NCI-H2107 (cell line): ENCODE measurements at places on chromosomes 1 and 21.

- DNase-seq, result no peak
Observed at GRCh38 chr1:226938903-226939437, 1.1 kb upstream of the COQ8A start.

- no peak for DNase-seq
Observed at GRCh38 chr1:98030483-98030882, 109.6 kb upstream of the DPYD start.

DNA sequence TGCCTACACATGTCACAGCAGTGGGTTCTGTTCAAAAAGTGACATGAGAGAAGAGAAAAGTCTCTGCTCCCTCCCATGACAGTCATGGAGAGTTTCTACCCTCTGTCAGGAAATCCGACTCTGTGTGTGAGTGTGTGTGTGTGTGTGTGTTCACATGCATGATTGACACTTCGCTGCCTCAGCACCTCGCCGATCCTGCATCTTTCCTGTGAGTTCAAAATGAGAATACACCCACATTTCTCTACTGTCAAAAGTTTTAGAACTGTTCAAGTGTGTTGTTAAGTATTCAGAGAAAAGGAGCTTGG, 46.2 kb upstream of the COX20 start:
- no peak for DNase-seq

GRCh38 chr1:245608271-245608670, 453.5 kb downstream of the KIF26B start:
- DNase-seq, result no peak

DNA sequence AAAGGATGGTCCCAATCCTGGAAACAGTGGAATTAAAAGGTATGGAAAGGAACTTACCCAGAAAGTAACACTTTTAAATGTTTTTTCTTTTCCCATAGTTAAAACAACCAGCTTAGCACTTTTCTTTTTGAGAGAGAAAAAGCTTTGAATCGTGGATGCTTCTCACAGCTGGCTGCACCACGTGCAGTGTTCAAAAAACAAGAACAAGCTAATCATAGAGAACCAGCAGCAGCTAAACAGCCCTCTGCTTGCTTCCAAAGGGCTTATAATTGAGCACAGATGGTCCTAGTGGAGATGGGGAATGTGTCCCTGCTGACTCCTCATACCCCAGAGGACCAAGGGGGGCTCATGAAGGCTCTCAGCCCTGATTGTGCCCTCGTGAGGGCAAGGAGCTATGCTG, 26.4 kb downstream of the UTP25 start:
- no peak for DNase-seq

DNA sequence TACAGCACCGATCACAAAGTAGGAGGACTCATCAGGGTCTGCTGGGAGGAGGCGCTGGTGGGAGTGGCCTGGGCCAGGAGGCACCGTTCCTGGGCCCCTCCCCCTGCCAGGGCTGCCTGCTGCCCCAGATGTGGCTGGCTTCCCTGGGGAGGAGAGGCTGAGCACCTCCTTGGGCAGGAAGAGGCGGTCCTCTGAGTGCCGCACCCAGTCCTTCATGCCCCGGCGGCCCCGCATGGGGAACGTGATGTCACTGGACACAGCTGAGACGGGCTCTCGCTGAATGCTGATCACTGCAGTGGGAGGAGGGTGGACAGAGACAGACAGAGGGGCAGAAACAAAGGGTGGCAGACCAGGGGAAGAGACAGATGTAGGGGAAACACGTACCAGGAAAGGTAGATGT, 24.8 kb downstream of the ADGRB2 start:
- no peak for DNase-seq

- no peak for DNase-seq
Observed at GRCh38 chr1:36853638-36854037, 180.7 kb downstream of the GRIK3 start.

- no peak for DNase-seq
Observed at GRCh38 chr1:6130036-6130435, 50.1 kb downstream of the CHD5 start.

DNA sequence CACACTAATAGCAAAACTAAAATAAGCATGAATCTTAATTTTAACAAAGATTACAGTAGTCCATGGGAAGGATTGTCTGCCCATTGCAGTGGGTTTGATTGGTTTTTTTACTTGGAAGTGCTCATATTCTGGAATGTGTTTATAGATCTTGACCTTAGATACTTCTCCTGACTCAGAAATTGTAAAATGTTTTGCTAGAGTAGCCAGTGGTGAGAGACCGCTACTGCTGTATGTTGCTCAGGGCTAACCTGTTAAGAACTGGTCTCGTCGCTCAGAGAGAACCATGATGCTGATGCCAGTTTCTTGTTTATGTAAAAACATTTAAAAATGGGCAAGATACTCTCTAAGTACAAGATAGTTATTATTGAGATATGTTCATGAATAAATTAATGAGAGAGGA, 99.9 kb downstream of the ROR1 start:
- no peak for DNase-seq

DNA sequence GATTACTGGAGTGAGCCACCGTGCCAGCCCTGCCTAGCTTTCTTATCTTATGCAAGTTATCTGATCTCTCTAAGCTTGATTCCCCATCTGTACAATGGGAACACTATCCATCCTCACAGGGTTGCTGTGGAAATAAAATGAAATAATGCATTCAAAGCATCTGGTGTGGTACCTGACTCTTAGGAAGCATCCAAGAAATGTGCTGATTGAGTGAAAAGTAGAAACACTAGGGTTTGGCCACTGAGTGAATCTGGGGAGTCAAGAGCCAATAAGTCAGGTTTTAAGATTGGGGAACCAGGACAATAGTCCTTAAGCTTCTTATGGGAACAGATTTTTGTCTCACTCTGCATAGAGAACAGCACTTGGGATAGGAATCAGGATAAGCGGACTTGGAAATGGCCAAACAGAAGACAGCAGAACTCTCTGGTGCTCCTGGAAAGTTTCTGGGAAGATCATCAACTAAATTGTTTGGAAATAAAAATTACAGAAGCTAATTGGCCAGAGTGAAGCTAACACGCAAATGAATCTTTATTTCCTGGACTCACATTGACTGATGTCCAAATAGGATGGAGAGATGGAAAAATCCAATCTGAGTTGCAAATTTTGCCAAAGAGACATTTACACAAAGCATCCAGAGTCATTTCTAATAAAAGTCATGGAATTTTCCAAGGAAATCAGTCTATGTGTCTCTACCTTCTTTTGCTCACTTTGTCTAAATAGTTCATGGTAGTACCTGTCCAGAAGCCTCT, 3.3 kb downstream of the PAFAH2 start:
- no peak for DNase-seq

GRCh38 chr1:235907187-235907896, 40.6 kb upstream of the LYST start:
- DNase-seq, result no peak

DNA sequence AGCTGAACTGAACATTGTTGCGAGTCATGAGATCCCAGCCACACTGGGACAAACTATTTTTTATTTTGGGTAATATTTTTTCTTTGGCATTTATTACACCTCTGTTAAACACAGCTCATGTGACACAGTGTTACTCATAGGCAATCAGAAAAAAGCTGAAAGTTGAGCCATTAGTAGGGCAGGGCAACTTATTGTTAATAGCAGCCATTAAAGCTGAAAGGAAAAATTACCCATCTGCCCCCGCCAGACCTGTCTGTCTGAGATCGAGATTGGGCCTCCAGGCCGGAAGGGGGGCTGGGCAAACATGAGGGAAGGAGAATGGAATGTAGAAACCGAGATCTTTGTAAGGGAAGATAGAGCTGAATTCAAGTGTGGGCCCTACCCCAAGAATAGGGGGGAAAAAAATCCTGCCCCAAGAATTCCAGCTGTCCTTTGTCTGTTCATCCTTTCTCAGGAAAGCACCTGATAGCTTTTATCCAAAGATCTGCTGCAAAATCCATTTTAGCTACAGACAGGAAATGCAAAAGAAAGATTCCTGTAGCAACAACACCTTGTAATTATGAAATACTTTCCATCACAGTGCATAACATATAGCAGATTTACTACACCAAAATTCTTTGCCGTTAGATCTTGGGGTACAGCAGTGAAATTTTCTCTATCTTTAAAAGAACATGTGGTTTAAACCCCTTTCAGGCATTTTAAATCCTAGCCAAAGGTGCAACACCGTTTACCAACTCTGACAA, 212.8 kb downstream of the PBX1 start:
- peak; percentile 55 for DNase-seq

- no peak for DNase-seq
Observed at GRCh38 chr1:29462096-29462495, 225.8 kb downstream of the PTPRU start.

GRCh38 chr1:119147661-119148090, 7.2 kb upstream of the WARS2 start:
- DNase-seq, result no peak

GRCh38 chr1:154695985-154696384, 88.0 kb upstream of the ADAR start:
- no peak for DNase-seq

GRCh38 chr1:73842436-73842835, 355.5 kb downstream of the LRRIQ3 start:
- no peak for DNase-seq

DNA sequence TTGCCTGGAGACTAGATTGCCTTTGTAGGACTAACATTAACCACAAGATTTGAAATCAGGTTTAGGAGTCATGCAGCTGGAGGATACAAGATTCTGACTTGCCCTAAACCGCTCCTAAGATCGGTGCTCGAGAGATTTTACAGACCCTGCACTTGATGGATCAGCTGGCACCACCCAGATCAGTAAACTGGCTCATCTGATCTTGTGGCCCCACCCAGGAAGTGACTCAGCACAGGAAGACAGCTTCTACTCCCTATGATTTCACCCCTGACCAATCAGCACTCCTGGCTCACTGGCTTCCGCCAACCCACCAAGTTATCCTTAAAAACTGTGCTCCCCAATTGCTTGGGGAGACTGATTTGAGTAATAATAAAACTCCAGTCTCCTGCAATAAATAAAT, 876 bp upstream of the CATSPERE start:
- DNase-seq, result no peak

- DNase-seq, result no peak
Observed at GRCh38 chr21:29208682-29209059, 78.2 kb downstream of the MAP3K7CL start.

GRCh38 chr1:237258871-237259270, 216.9 kb downstream of the RYR2 start:
- no peak for DNase-seq

DNA sequence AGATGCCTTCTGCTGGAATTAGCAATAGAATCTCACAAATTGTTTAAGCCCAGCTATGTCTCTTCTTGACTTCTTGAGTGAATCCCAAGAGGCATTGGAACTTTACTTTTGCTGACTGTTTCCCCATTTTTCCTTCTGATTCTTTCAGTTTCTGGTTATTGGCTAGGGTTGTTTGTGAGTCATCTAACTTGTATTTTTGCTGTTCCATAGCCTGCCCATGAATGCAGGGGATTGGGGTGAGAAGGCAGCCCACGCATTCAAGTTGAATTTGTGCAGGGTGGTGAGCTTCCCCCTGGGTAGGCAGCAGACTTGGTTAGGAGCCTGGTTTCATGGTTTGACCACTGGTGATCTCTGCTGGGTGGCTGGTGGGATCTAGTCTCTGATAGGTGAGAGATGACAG, 10.4 kb upstream of the KLF17 start:
- no peak for DNase-seq

DNA sequence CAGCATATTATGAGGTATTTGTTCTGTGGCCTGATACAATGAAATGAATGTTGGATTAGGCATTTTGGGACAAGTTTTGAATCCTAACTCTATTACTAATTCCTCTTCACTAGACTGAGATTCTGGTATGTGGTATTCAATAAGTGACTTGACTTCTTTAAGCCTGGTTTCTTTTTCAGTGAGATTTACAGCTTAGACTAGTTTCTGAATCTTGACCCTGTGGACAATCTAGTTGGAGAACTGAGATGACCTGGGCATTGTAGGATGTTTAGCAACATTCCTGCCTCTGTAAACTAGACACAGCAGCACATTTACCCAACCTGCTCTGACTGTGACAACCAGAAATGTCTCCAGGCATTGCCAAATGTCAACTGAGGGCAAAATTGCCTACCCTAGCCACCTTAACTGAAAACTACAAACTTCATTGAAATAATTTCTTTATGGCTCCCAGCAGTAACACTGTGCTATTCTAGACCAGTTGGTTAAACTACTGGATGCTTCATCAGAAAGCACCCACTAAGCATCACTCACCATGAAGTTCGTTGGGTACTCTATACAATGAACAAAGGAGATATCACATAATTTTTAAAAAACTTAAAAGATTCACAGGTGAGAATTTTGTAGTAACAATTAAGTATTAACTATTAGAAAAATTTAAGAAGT, 16.8 kb downstream of the PTPRC start:
- DNase-seq, result no peak

- DNase-seq, result no peak
Observed at GRCh38 chr1:63871463-63871862, 97.6 kb downstream of the ROR1 start.

DNA sequence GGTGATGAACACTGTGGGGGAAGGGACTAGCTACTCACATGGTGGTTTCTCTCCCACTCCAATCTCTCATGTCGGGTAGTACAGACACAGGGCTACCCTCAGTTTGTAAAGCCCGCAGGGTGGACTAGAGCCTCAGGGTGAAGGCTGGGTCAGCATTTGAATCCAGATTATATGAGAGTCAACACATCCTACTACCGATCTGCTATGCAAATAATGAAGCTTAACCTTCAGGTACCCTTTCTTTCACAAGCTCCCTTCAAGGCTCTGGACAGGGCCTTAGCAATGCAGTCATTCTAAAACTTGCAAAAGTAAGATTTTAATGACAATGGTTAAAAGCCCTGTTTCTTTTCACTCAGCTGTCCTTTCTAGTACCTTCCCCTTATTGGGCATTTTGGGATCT, 5.5 kb upstream of the ZBED6 start:
- no peak for DNase-seq

- DNase-seq, result no peak
Observed at GRCh38 chr1:87899746-87900145, 571.1 kb downstream of the LMO4 start.

GRCh38 chr1:186016856-186017255, 282.7 kb downstream of the HMCN1 start:
- DNase-seq, result no peak

GRCh38 chr1:5975133-5975880, 16.9 kb downstream of the NPHP4 start:
- DNase-seq, result no peak

DNA sequence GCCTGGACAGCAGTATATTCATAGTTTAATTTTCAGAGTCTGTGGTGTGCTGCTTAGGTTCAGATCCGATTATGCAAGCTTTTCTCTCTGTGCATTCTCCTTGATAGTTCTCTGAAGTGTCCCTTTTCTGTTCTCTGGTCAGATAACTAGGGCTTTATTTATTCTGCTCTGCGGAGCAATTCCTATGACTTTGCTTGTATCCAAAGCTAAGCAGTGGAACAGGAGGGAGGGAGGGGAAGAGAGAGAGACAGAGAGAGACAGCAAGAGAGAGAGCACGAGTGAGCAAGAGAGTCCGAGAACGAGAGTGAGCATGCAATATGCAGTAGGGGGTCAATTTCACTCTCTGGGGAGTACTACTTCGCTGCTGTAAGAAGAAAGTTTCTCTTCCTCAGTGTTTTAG, 113.3 kb downstream of the XPR1 start:
- DNase-seq, result no peak

GRCh38 chr1:1429671-1430073, 5.8 kb upstream of the VWA1 start:
- no peak for DNase-seq

- DNase-seq, result no peak
Observed at GRCh38 chr1:1419813-1420653, 1.0 kb downstream of the ANKRD65 start.

GRCh38 chr21:33063375-33063883, 6.5 kb upstream of the OLIG1 start:
- DNase-seq, result no peak
